ENCODE measurements at places on chromosomes 11 and 22.
A peak's percentile ranks its signal among the peaks of the same experiment; 100 is the strongest.

DNA sequence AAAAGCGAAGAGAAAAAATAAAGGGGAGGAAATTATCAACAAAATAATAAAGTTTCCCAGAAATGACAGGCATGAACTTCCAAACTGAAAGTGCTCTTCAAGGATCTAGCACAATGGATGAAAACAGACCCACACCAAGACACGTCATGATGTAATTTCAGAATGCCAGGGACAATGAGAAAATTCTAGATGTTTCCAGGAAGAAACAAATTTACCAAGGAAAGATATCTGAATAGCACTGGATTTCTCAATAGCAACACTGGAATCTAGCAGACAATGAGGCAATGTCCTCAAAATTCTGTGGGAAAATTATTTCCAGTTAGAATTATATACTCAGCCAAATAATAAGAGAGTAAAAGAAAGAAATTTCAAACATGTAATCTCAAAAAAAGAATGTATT lies 46.0 kb downstream of the DENND5A start:
- no peak for DNase-seq

- no peak for DNase-seq
Observed at GRCh38 chr11:83816572-83817187, 530.5 kb upstream of the CCDC90B start.

GRCh38 chr11:117062498-117062897 lies 35.7 kb downstream of the SIK3 start:
- no peak for DNase-seq

GRCh38 chr11:75536786-75537641 lies 11.3 kb upstream of the GDPD5 start:
- no peak for DNase-seq

GRCh38 chr11:68206211-68206610 lies 6.9 kb downstream of the KMT5B start:
- DNase-seq, result no peak

DNA sequence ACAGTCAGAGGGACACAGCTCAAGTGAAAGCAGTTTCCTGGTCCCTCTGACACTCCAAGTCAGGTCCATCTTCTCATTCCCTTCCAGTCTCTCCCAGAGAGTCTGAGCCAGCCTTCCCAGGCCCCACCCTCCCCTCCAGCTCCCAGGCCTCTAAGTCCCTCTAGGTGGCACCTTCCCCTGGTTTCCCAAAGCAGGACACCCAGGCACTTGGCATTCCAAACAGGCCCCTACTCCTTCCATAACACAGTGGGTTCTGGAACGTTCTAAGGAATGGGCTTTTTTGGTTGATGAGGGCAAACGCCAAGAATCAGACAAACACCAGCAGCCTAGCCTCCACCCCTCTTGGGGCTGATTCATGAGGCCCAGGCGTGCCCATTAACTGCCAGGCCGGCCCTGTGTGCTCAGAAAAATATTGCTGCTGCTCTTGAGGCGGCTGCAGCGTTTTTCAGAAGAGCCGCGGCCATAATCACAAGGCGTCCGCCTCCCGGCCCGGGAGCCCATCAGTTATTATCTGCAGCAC lies 418.7 kb downstream of the SOX6 start:
- DNase-seq, result no peak

GRCh38 chr11:75547617-75548058 lies 14.4 kb upstream of the SERPINH1 start:
- peak; percentile 49 for DNase-seq

- no peak for DNase-seq
Observed at GRCh38 chr11:42812361-42812760, 499.4 kb upstream of the API5 start.

GRCh38 chr11:72848846-72849466 lies 34.7 kb downstream of the ATG16L2 start:
- no peak for DNase-seq

GRCh38 chr22:31367426-31367825 lies 21.3 kb upstream of the PATZ1 start:
- DNase-seq, result no peak

- no peak for DNase-seq
Observed at GRCh38 chr11:2734181-2735052, 34.6 kb upstream of the KCNQ1OT1 start.

GRCh38 chr22:20052309-20053259 lies 27.5 kb upstream of the DGCR8 start:
- DNase-seq, result no peak

- DNase-seq, result no peak
Observed at GRCh38 chr22:48717076-48717810, 1110.4 kb downstream of the BRD1 start.

DNA sequence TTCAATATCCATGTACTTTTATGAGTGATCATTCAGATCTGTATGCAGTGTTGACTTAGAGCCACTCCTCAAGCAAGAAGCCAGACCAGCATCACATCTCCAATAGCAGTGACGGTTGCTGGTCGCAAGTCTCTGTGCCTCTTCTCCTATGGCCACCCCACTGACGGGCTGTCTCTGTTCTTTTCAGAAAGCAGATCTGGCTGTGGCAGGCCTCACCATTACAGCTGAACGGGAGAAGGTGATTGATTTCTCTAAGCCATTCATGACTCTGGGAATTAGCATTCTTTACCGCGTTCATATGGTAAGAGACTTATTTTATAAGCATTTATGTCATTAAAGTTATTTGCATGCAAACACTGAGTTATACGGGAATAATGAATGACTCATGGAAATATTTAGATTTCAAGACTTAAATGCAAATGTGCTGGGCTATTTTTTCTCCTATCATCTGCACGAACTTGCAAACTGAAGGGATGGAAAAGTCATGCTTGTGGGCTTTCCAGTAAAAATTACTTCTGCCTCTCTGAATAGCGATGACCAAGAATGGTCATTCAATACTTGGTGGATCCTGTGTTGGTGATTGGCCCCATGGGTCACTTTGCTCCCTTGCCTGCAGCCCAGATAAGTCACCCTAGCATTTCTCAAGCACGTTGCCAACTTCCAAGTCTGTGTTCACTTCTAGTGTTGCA lies 83.6 kb upstream of the TBCEL start:
- DNase-seq, result no peak

DNA sequence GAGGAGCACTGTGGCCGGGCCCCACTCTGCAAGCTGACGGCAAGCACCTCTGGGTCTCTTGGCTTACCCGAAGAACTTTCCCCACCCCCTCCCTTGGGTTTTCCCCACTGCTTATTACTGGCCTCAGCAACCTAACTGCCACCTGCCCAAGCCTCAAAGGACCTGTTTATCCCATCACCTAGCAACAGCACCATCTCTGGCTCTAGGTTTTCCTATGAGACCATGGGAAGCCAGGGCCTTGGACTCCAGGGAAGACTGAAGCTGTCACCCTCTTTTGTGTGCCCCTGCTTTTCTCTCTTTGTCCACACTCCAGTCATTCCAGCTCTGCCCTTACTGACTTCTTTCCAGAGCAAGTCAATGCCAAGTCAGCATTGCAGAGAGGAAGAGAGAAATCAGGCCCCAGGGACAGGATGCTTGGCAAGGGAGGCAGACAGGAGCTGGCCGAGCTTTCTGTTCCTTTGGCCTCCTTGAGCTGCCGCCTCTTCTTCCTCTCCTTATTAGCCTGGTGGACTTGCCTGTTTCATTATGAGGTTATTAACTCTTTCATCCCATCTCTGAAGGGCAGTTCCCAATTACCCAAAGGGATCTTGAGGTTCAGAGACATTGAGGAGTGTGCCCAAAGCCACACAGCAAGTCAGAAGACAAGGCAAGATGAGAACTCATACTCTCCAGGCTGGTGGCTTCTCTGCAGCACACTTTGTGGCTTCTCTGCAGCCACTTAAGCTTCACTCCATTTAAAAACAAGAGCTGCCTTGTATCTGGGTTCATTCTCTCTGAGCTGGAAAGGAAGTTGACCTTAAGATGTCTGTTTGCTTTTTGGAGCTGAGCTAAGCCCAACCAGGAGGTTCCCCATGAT lies at the start of gene SMIM35:
SMIM35 (minus strand) TSS at position 51 of the 856 bp plus-strand sequence. CDS start 206 bp downstream, outside the sequence.
- DNase-seq, result no peak

GRCh38 chr22:49404020-49404419 lies 423.7 kb downstream of the BRD1 start:
- DNase-seq, result no peak

DNA sequence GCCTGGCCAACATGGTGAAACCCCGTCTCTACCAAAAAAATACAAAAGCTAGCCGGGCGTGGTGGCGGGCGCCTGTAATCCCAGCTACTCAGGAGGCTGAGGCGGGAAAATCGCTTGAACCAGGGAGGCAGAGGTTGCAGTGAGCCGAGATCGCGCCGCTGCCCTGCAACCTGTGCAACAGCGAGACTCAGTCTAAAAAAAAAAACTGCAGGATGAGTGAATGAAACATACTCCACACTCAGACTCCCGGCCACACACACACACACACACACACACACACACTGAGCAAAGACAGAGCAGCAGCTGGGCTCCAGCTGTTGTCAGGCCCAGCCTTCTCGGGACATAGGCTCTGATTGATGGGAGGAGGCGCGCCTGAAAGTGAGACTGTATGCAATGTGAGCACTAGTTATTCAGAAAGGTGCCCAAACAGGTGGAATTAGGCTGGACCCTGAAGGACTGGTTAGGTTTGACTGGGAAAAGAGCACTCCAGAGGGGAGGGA lies 1.5 kb upstream of the PLEKHA7 start:
- DNase-seq, result no peak

DNA sequence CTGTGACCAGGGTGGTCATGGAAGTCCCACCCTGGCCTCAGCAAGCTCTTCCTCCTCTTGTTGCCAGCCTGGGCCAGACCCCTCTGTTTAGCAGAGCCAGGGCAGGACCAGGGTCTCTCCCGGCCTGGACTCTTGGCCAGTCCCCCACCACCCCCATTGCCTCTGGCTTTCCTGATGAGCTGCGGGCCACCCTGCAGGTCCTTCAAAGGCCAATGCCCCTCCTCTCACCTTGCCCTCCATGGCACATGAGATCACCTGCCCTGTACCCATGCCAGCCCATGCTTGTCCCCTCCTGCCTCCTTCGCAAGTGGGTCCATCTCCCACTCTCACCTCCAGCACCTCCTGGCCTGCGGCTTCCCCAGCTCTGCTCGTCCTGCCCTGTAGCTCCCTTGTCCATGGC lies 10.4 kb downstream of the FADS2 start:
- no peak for DNase-seq

DNA sequence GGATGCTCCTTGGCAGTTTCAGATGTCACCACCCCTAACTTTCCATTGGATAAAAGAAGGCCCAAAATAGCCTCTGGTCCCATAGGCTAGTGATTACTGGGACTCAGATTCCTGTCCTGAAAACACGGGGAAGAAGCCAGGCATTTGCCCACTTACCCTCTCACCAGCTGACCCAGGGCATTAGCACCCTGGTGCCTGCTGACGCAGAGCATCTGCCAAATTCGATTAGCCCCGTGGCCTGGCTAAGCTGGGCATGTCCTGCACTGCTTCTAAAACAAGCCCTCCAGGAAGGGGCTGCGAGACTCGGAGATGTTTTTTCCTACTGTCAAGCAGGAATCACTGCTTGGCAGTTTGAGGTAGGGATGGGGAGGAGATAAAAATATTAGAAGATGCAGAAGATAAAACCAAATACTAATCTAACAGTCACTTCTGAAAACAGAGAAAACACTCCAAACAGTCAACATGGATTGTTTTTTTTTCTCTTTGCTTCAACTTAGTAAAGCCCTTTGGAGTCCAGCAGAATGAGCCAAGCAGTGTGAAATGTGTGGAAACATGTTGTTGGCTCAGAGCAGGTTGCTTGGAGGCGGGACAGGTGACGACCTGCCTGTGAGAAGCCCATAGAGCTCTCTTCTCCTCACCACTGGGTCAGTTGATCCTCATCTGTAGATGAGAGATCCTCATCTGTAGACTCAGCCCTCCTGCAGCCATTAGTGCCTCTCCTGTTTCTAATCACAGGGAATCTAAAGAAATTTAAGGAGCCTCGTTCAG lies 54.0 kb downstream of the BDNF start:
- DNase-seq, result no peak

GRCh38 chr11:57180081-57180561 lies 1.6 kb upstream of the LRRC55 start:
- DNase-seq, result no peak

GRCh38 chr11:9601037-9601875 lies 27.8 kb downstream of the WEE1 start:
- peak; percentile 20 for DNase-seq

- no peak for DNase-seq
Observed at GRCh38 chr11:104451197-104451893, 287.4 kb upstream of the PDGFD start.

- no peak for DNase-seq
Observed at GRCh38 chr11:68142441-68143309, 21.5 kb upstream of the CHKA start.

DNA sequence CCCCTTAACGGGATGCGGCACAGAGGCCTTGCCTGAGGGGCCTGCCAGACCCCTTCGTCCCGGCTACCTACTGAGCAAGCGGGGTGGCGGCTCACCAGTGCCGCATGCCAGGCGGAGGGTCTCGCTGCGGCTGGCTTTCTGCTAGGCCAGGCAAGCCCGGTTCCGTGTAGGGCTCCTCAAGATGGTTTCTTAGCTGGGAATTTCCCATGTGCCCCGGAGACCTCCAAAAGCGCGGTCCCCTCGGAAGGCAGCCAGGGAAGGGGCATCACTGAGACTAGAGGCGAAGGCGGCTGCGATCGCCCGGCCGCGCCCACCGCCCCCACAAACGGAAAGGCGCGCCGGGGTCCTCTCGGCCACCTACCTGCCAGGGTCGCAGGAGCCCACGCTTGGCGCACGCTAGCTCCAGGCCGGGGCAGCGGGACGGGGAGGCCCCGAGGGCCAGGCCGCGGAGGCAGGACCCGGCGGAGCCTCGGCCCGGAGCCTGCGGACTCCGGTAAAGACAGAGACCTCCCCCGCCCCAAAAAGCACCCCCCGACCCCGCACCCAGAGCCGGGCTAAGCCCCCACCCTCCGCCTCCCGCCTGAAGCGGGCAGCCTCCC lies 23.8 kb downstream of the MICAL3 start:
- DNase-seq, result no peak

- DNase-seq, result no peak
Observed at GRCh38 chr22:47164514-47165337, 402.3 kb downstream of the TBC1D22A start.

DNA sequence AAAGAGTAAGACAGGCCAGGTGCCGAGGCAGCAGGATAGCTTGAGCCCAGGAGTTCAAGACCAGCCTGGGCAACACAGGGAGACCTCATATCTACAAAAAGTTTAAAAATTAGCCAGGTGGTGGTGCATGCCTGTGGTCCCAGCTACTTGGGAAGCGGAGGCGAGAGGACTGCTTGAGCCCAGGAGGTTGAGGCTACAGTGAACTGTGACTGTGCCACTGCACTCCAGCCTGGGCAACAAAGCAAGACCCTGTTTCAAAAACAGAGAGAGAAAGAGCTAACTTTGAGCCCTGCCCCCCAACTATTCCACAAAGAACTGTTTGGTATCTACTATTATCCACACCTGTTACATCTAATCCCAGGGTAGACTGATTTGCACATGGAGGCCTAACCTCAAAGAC lies 49.2 kb upstream of the RAPSN start:
- no peak for DNase-seq

GRCh38 chr11:21137803-21138202 lies 468.4 kb downstream of the NELL1 start:
- DNase-seq, result no peak

DNA sequence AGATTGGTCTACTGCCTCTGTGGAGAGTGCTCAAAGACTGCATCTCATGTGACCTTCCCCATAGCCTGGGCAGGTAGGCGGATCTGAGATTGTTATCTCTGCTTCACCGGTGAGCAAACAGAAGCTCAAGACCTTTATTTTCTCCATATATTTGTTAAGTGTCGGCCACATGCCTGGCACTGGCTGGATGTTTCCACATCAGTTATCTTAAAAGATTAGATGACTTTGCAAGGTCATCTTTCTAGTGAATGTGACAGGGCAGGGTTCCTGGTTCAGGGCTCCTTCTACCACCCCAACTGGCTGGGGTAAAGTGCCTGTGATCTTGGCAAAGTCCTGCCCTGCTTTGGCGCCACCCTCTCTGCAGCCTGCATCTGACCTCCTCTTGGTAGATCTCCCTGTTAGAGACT lies 125.0 kb downstream of the CCDC81 start:
- no peak for DNase-seq

- no peak for DNase-seq
Observed at GRCh38 chr11:12386309-12386708, 8.9 kb downstream of the PARVA start.
